ENCODE measurements at places on chromosomes 12 and 14.

- no peak for DNase-seq
These were observed 126.4 kb downstream of the DUSP6 start for GRCh38 chr12:89225808-89226411.

- DNase-seq = no peak
These were observed 162.6 kb downstream of the MYRFL start for GRCh38 chr12:69987579-69988091.

- no peak for DNase-seq
These were observed 660.9 kb downstream of the C12orf50 start for GRCh38 chr12:87368259-87368658.

DNA sequence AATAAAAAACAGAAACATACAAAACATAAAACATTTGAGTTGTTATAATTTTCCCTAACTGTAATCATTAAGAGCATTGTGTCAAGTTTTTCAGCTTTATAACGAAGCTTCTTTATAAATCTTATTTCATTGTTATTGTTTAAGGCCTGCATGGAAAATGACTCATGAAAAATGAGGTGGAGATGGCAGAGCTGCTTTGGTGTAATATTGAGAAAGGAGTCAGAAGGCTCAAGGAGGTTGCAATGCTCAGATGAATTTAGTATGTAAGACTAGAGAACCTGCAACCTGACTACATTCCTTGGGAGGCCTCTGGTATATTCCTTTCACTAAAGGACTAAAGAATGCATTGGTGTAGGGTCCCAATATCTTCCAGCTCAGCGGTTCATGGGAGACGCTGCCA, 61.5 kb downstream of the TMEM30B start:
- DNase-seq = no peak

DNA sequence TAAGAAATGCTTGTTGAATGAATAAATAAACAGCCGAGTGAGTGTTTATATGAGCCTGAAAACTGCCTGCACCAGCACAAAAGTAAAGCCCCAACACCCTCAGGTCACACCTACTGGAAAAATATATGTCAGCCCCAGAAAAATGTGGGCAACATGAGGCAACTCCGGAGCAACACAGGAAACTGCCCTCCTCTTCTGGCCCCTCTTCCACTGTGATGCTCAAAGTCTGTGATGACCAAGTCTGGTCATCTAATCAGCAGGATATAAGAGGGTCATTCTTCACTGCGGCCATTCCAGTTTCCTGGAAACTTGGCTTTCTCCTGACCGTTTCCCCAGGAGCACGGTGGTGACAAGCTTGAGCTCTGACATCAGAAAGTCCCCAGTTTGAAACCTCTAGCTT, 159.6 kb upstream of the PZP start:
- DNase-seq = no peak

- no peak for DNase-seq
These were observed 19.9 kb downstream of the DAAM1 start for GRCh38 chr14:59208224-59208814.

DNA sequence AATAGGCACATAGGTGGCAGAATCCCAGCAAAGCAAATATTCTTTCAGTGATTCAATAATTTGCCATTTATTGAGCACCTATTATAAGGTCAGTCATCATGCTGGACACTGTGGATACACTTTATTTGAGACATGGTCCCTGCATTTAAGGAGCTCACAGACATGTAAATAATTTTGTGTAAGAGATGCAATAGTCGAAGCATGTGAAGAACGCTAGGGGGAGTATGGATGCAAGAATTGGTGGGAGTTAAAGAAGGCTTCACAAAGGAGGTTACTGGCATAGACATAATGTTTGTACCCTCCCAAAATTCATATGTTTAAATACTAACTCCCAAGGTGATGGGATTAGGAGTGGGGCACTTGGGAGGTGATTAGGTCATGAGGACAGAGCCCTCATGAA, 260.6 kb upstream of the GARIN6 start:
- no peak for DNase-seq

GRCh38 chr12:69328426-69328825, 19.8 kb upstream of the LYZ start:
- no peak for DNase-seq

DNA sequence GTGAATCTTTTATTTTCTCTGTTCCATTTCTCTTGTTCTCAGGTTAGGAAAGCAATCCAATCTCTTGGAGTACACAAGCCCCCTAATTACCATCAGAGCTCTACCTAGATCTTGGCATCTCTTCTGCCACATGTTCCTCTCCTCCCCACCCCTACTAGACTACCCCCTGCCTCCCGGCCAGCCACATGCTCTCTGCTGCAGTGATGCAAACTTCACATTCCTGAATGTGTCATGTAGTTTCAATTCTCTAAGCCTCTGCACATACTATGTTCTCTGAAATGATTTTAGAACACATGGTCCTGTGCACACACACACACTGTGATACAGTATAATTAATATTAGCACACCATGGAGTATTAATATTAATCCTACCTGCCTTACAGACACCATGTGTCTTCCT, 104.6 kb downstream of the EFCAB11 start:
- DNase-seq = no peak

DNA sequence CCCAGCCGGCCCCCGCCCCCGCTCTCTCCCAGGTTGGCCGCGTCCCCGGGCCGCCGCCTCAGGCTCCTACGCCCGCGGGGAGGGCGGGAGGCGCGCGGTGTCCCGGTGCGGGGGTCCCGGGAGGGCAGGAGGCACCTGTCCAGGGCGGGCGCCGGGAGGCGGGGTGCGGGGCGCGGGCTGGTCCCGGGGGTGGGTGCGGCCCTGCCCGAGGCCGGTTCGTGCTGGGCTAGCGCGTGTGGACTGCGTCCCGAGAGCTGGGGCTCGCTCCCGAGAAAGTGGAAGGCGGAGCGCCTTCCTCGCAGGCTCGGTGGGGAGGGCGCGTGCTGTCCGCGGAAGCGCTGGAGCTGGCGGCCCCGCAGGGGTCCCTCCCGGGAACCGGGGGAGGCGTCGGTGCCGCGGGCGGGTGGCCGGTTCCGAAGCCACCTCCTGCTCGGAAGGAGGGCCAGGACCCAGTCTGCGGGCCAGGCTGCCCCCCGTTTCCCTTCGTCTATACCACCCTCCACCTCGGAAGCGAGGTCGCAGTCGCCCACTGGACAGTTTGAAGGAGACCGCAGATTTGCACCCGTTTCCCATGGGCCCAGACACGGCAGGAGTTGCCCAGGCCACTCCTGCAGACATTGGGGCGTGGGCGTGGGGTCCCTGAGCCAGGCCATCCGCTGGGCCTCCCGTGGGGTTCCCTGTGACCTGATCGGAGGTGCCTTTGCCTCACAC, 636 bp downstream of the ZFYVE21 start:
- DNase-seq = peak; percentile 14

- no peak for DNase-seq
These were observed 169.5 kb downstream of the CHST11 start for GRCh38 chr12:104626069-104626837.

DNA sequence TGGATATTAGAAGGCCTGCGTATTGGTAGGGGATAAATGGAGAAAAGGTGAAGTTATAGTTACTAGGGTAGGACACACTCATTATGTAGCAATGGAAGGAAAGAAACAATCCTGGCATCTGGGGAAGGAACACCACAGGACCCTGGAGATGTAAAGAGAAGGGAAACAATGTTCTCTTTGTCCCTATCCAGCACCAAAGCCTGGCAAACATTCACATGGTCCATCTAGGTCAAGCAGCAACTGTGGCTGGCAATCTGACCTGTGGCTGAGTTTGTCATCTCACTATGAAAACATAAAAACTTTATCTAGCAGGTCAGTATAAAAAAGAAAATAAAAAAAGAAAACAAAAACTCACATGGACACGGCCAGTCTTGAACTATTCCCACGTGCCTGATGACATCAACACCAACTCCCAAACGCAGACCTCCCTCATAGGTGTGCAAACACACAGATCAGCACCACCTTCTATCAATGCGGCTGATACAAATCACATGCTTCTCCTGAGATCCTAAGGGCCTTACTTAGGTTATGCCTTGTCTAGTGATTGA, 2.6 kb downstream of the POMT2 start:
- DNase-seq = no peak

DNA sequence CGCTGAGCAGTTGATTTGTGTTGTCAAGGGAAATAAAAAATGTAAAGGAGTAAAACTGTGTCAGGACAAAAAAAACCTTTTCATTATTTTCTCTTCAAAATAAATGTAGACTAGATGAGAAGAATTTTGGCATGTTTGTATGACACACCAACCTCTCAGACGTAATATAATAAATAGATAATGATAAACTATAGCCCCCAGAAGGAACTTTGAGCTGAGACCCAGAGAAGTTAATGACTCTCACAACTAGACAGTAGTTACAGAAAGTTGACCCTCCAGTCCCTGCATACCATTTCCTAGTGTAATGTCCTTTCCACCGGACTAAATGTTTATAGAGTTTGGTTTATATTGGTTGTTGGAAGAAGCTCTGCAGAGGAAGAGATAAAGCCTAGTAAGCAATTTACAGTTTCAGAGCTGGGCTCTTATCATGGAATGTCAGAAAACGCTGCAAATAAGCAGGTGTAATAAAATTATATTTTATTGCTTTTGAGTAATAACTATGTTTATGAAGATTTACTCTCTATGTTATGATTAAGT, 97.3 kb downstream of the TRHDE start:
- no peak for DNase-seq

GRCh38 chr12:85609778-85610177, 226.4 kb downstream of the RASSF9 start:
- DNase-seq = no peak

DNA sequence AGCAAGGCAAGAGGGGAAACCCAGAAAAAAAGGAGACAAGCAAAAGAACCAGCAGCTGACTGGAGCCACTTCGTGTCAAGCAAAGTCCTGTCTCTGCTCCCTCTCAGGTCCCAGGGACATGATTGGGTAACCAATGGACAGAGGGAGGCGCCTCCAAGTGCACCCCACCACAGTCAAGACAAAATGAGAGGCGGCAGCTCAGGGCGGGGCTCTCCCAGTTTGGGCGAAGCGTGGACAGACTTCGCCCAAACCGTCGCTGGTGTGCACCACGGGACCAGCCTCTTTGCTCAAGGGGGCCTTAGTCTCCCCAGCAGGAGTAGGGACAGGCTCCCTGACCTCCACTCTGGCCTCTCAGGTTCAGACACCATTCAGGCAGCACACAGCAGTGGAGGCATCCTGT, 1.5 kb upstream of the BEGAIN start:
- DNase-seq = no peak

DNA sequence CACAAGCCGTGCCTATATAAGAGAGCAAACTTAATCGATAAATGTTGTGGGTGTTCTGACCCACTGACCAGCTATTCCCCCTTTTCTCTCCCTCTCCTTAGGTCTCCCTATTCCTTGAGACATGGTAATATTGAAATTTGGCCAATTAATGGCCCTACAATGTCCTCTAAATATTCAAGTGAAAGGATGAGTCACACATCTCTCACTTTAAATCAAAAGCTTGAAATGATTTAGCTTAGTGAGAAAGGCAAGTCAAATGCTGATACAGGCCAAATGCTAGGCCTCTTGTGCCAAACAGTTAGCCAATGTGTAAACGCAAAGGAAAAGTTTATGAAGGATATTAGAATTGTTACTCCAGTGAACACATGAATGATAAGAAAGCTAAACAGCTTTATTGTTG, 102.2 kb upstream of the CPNE8 start:
- DNase-seq = no peak

DNA sequence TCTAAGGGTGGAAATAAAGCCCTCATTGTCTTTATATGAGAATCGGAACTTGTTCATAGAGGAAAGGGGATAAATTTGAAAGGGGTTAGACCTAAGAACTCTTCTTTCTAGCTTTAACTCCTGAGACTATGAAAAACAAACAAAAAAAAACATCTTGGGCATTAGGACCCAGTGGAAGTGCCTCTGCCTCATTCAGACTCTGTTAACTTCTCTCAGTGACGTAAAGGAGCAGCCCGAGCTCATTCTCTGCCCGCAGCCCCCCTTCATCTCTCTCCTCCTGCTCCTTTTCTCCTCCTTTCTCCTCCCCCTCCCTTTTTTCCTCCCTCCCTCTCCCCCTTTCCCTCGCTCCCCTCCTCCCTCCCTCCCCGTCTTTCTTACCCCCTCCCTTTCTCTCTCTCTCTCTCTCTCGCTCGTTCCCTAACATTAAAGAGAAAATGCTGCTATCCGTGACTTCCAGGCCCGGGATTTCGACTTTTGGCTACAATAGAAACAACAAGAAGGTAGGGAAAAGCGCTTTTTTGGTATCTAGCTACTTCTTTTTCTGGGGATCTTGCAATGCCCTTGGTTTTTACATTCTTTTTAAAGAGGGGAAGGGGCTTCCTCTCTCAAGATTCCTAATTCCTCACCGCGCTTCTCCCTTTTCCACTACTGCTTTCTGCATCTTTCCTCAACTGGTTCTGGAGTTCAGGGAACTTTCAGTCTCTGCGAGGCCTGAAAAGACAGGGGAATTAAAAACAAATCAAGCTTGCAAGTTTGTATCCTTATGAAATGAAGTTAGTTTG, at the start of gene RBMS2:
Gene RBMS2, plus strand, starts transcription at position 231 of the 782 bp plus-strand sequence. Its CDS starts 204 bp downstream, at position 435.
- no peak for DNase-seq

DNA sequence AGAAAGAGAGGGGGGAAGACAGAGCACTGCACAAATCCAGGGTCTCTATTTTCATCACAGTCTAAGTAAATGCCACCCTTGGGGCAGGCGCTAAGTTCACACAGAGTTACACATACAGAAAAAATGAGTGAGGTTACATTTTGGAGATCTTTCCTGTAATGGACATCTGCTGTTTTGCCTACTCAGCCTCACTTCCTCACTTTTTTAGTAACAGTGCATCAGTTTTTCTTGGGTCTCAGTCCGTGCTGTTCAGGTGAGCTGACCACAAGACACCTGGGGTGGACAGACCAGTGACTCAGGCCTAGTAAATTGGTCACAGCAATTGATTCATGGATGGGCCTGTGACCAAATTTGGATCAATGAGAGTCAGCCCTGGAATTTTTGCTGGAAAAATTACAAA, 33.6 kb upstream of the SLC5A8 start:
- no peak for DNase-seq

DNA sequence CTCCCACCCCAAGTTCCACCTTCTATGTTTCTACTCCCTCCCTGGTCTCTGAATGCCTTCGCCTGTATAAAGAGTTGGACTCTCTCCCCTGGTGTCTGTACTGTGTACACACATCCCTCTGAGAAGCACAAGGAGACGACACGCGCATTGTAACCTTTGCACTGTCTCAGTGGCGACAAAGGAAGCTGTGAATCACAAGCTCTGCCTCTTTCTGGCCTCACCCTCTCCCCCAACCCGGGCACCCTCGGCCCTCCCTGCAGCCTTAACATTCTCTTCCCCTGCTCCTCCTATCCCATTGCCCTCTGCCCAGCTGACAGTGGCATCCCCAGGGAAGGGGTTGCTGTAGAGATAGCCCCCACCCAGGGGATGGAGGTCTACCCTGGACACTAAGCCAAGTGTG, 2.5 kb upstream of the SMARCD1 start:
- no peak for DNase-seq

DNA sequence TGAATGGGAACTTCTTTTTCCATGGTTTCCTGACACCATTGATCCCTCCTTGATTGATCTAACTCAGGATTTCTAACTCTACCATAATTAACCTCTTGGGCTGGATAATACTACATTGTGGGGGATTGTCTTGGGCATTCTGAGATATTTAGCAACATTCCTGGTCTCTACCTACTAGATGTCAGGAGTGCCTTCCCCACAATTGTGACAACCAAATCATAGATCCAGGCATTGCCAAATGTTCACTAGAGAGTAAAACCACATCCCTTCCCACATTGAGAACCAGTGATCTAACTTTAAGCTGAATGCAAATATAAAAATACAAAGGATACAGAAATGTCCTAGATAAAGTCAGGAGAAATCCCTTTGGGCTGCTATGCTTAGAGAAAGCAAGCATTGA, 36.9 kb upstream of the CCDC198 start:
- no peak for DNase-seq

- DNase-seq = no peak
These were observed 41.2 kb downstream of the PRIMA1 start for GRCh38 chr14:93747102-93747501.
